Small intestine (tissue), 16 donors: ENCODE measurements at places on chromosomes 3 and 15.

GRCh38 chr3:17075907-17076306 lies 191.2 kb downstream of the PLCL2 start:
- DNase-seq: no peak

GRCh38 chr3:66490984-66491383 lies 9.8 kb downstream of the LRIG1 start:
- no peak for DNase-seq

DNA sequence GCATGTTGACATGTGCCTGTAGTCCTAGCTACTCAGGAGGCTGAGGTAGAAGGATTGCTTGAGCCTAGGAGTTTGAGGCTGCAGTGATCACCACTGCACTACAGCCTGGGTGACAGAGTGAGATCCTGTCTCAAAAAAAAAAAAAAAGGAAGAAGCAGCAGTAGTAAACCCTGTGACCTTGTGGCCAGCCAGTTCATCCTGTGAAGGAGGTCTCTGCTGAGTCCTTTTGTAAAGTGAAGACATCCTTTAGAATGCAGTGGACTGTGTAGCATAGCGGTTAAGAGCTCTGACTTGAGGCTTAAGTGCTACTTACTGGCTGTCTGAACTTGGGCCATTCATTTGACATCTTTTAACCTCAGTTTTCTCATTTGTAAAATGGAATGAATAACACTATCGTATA lies 8.3 kb downstream of the EXOSC7 start:
- DNase-seq: no peak

- DNase-seq: peak; percentile 86
Measured at GRCh38 chr3:14261229-14261628, 82.6 kb downstream of the LSM3 start.

DNA sequence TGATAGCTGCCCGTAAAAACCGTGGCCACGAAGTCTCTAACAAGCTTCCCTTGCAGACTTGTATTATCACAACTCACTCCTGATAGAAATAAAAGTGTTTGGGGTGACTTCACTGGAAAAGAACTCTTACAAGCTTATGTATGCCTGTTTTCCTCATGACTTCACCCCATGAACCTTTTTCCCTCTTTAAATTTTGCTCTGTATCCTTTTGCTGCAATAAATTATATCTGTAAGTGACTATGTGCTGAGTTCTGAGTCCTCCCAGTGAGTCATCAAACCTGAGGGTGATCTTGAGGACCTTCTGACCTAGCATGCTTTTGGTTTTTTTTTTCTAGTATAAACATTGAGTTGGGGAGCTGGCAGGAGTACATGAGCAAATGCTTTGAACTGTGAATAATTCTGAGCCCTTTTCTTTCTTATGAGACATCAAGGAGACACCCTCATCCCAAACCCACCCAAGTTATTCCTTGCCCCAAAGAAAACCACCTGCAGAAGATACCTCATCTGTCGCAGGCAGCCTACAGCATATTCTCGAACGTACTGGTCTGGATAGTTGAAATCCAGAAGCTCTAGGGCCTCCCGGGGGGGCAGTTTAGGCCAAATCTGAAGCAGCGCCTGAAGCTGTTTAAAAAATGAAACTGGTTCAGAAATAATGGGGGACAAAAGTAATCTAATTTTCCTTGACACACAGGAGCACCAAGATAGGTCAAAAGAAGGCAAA lies 85.9 kb downstream of the FAIM start:
- DNase-seq: peak; percentile 56

- DNase-seq: peak; percentile 25
Measured at GRCh38 chr3:169242708-169243513, 420.6 kb downstream of the MECOM start.

GRCh38 chr3:138300647-138301046 lies 29.0 kb downstream of the NME9 start:
- no peak for DNase-seq

GRCh38 chr15:89070197-89071124 lies 17.8 kb upstream of the ABHD2 start:
- DNase-seq: no peak

- no peak for DNase-seq
Measured at GRCh38 chr15:74442063-74442462, 8.3 kb upstream of the SEMA7A start.

GRCh38 chr15:65259367-65259797 lies 27.3 kb downstream of the PARP16 start:
- no peak for DNase-seq

DNA sequence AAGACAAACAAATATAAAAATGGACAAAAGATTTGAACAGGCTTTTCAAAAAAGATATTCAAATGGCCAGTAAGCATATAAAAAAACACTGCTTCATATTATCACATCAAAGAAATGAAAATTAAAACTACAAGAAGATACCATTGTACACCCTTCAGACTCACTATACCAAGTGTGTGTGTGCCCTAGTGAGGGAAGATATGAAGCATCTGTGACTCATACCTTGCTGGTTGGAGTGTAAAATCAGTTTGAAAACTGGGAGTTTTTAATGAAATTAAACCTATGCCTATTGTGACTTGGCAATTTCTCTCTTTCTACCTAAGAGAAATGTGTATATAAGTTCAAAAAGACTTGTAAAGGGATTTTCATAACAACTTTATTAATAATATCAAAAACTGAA lies 23.5 kb upstream of the SLC15A2 start:
- no peak for DNase-seq

DNA sequence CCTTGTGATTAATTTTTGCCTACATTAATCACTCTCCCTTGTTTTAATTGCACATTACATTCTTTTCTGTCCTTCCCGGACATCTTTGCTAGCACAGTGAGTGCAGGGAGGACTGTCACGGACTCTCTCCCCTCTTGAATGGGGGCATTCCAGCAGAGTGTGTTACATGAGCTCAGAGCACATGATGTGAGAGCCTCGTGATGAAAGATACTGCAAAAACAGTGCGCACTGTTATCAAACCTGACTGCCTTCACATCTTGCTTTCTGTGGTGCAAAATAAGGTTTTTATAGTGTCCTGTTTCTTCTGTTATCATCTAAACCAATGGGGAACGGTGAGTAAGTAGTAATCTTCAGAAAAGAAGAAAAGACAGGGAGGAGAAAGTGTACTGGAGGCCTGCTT lies 167.5 kb downstream of the PGPEP1L start:
- no peak for DNase-seq
